ENCODE measurements at places on chromosomes 6 and 20.

DNA sequence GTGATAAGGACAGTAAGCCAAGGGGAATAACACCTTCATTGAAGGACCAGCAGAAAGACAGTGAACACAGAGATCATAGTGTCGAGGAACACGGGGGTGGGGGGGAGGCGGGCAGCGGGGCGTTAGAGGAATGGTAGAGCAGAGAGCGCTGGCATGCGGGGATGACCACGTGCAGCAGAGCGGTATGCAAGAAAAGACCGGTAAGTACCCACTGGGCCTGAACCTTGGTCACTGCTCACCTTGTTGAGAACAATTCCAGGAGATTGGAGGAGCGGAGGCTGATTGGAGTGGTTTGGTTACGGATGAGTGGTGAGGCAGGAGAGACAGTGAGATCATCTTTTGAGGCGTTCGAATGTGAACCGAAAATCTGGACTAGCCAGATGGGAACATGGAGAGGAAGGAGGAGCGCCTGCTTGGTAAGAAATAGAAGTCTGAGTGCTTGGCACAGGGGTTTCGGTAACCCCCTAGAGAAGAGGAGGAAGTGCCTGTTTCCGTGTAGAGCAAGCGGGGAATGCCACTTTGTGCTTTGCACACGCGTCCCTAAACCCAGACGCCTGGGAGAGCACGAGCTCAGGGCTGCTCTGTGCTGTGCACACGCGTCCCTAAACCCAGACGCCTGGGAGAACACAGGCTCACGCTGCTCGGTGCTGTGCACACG lies 70.0 kb downstream of the FAM120B start:
- DNase-seq, result no peak

DNA sequence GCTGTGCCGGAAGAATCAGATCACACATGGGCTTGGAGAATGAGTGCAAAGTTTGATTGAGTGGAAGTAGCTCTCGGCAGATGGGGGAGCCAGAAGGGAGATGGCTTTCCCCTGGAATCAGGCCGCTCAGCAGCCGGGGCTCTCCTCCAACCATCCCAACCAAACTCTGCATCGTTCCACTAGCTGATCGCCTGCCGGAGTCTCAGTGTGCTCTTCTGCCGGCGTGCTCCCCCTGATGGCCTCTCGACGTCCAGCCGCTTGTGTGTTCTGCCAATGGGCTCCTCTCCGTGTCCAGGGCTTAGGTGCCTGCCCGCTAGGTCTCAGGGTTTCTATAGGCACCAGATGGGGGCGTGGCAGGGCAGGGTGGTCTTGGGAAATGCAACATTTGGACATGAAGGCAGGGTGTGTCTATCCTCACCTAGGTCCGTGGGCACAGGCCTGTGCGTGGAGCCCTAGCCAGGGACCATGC lies 4.9 kb upstream of the BIRC7 start:
- DNase-seq, result no peak

- DNase-seq, result no peak
Measured at GRCh38 chr20:44646641-44647274, 4.7 kb downstream of the ADA start.

DNA sequence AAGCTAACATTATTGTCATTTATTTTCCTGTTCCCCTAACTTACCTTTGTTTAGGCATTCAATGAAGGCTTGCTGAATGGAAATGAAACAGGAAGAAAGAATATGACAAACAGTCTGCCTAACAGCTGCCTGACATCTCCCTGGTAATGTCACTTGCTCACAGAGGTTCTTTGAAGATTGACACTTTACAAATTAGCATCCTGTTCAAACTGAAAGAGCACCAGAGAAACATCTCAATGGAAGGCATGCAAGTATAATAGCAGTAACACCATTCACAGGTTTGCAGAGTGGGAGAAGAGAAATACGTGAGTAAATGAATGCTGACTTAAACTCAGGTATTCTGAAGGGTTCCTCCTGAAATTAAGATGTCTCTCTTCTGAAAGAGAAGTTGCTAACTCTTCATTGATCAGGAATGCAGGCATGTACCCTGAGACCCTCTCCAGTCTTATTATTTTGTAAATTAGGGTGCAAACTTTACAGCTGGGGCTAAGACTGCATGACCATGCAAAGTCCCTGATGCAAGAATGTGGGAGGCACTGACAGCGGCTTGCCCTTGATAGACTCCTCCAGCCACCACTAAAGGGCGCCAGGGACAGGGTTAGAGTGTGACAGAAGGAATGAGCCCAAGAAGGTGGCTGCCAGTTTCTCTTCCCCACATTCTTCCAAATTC lies 1.3 kb upstream of the SMLR1 start:
- no peak for DNase-seq

DNA sequence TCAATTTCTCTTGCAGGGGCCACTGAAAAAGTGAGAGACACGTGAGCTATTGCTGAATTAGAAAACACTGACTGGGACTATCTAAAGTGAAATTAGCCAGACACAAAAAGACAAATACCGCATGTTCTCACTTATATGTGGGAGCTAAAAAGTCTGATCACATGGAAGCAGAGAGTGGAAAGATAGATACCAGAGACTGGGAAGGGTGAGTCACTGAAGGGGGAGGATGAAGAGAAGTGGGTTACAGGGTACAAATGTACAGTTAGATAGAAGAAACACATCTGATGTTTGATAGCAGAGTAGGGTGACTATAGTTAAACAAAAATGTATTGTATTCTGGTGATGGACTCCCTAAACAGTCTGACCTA lies 13.4 kb downstream of the CST3 start:
- no peak for DNase-seq

DNA sequence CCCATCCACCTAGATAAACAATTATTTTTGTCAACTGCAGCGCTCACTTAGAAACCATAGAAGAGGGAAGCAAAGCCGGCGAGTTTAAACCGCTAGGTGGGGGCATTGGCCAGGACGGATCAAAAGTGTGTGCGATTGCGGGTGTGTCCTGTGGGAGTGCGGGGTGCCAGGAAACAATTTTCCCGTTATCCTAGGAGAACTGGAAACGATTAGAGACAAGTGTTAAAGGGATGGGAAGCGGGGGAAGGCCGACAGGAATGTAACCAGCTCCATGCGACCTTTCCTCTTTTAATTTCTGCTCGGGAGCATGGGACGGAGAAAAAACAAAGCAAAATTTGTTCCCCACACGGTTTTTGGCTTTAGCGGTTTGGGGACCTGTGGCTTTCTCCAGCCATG lies 2.8 kb upstream of the HTR1B start:
- no peak for DNase-seq

GRCh38 chr20:2144850-2145249 lies 43.2 kb downstream of the STK35 start:
- DNase-seq, result no peak

DNA sequence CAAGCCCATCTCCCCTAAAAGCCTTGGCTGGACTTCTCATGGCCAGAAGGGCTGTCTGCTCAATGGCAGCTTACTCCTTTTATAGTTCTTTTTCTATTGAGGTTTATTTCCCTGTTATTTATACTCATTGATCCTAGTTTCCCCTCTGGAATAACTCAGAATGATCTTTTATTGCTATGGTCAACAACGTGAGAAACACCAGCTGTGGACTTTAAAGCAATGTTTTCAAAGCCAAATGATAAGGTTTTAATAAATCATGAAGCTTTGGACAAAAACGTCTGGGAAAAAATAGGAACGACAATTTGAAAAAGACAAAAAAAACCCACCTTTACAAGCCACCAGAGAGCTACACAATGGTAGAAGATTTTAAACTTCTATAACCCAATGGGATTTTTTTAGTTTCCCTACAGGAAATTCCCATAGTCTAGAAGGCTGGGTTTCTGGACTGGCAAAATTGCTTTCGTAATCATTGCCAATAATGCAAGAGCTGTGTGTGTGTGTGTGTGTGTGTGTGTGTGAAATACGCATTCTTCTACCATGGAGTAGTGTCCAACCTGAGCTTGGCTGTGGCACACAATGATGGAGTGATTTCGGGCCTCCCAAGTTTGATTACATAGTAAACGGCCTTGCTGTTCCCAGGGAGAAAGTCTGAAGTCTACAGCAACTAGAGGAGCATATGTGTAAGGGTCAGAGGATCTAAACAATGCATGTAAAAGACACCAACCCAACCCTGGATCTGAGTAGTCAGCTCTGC lies 396.0 kb downstream of the SYNE1 start:
- no peak for DNase-seq

DNA sequence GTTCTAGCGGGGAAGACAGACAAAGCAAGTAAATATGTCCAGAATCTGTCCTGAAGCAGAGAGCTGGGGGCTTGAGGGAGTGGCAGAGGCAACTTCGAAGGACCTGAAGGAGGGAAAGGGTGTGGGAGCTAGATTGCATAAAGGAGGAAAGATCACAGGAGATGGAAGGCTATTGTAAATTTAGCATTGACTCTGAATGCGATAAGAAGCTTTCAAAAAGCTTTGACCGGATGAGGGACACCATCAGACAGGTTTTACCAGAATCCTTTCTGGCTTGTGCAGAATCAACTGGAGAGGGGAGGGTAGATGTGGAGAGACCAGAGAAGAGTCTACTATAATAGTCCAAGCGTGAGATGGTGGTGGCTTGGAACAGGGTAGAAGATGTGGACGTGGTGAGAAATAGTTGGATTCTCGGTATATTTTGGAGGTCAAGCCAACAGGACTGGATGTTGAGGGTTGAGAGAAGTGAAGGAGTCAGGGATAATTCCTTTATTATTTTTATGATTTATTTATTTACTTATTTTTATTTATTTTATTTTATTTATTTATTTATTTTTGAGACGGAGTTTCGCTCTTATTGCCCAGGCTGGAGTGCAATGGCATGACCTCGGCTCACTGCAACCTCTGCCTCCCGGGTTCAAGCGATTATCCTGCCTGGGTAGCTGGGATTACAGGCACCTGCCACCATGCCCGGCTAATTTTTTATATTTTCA lies 19.9 kb upstream of the RIPOR3 start:
- no peak for DNase-seq

DNA sequence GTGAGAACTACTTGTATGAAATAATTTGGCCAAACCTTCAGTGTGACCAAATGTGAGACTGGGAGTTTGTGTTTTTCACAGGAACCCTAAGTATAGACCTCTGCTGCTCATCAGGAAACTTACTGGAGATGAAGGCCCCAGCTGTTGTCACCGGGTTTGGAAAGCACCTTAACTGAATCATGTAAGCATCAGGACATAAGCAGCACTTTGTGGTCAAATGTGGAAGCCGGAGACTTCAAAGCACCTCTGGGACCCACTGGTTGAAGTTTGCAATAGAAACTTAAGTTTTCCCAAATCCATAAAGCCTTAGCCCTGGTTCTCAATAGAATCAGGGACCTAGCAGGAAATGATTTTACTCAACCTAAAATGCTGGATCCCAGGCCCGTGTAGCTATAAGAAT lies 14.3 kb downstream of the TTPAL start:
- no peak for DNase-seq

DNA sequence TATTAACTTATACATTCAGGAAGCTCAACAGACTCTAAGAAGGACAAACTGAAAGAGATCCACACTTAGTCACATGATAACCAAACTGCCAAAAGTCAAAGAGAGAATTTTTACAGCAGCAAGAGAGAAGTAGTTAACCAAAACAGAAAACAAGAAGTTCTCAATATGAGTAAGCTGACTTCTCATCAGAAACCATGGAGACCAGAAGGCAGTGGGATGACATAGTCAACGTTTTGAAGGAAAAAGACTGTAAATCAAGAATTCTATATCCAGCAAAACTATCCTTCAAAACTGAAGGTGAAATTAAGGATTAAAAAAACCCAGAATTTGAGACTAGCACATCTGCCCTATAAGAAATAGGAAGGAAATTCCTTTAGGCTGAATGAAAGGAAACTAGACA lies 60.4 kb downstream of the COL19A1 start:
- no peak for DNase-seq

GRCh38 chr20:57089699-57090144 lies 176.7 kb downstream of the BMP7 start:
- peak; percentile 44 for DNase-seq

DNA sequence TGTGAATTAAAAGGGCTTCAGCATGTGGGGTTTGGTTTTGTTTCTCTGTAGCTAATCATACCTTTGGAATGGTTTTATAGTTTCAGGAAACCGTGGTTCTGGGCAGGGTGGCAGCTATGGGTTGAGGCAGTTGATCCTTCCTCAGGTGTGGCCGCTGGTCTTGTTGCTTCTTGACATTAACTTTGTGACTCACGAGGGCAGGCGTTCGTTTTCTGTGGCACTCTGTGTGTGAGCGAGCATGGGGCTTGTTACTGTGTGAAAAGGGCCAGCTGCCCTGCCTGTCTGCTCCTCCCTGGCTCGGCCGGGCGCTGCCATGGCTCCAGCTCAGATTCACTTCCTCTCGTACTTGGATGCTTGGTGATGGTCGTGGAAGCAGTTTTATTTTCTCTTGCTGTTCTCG lies 16.2 kb downstream of the DNAJC5 start:
- no peak for DNase-seq

DNA sequence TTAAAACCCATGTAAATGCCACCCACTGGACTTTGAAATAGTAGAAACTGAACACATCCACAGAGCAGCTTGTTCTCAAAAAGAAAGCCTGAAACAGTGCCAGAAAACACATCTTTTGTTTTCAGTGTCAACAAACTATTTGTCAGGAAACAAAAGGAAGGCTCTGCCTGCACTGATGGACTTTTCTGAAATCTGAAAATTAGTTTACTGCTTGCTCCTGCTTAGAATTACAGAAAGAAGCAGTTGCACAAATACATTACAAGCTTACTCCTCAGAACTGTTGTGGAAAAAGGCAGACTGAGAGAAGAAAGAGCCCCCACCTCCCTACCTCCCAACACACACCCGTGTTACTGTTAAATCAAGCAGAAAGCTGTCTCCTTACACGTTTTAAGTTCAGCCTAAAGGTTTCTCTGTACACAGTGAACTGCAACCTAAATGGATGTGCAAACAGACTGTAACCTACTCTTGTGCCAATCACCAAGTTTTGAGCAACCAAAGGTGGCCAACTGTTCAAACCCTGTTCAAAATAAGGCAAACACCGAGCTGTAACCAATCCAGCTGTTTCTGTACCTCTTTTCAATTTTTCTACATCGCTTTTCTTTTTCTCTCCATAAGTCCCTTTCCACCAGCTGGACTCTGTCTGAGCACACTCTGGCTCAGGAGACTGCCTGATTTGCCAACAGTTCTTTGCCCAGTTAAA lies 43.7 kb downstream of the FRK start:
- no peak for DNase-seq

DNA sequence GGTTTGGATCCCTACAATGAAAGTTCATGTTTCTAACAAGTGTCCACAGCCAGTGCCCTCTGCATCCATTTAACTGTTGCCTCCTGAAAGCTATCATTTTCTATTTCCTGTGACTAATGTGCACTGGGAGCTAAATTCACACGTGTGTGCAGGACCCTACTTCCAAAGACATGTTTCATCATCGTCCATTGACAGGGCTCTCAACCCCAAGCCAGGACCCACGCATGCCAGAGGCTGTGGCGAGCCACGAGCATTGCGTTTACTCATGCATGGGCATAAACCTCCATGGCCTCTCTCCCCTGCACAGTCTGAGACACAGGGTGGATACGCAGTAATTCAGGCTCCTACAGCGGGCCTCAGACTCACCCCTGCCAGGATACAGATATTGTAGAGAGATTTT lies 153.2 kb downstream of the MAFB start:
- DNase-seq, result no peak

GRCh38 chr6:52552278-52552643 lies 24.6 kb downstream of the TRAM2 start:
- no peak for DNase-seq
